ENCODE measurements at places on chromosomes 6 and 20.

DNA sequence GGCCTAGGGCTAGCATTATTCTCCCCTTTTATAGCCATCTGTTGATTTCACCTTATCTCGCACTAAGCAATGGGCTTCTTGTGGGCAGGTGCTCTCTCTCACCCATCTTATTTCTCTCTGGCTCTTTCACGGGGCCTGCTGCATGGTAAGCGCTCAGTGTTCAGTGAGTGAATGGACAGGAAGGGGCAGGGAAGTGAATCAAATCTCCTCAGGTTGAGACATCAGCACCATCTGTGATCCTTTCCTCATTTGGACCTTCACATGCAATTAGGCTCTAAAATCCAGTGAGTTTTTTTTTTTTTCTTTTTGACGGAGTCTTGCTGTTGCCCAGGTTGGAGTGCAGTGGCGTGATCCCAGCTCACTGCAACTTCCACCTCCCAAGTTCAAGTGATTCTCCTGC is 76.5 kb upstream of the EZR start:
- no peak for DNase-seq

DNA sequence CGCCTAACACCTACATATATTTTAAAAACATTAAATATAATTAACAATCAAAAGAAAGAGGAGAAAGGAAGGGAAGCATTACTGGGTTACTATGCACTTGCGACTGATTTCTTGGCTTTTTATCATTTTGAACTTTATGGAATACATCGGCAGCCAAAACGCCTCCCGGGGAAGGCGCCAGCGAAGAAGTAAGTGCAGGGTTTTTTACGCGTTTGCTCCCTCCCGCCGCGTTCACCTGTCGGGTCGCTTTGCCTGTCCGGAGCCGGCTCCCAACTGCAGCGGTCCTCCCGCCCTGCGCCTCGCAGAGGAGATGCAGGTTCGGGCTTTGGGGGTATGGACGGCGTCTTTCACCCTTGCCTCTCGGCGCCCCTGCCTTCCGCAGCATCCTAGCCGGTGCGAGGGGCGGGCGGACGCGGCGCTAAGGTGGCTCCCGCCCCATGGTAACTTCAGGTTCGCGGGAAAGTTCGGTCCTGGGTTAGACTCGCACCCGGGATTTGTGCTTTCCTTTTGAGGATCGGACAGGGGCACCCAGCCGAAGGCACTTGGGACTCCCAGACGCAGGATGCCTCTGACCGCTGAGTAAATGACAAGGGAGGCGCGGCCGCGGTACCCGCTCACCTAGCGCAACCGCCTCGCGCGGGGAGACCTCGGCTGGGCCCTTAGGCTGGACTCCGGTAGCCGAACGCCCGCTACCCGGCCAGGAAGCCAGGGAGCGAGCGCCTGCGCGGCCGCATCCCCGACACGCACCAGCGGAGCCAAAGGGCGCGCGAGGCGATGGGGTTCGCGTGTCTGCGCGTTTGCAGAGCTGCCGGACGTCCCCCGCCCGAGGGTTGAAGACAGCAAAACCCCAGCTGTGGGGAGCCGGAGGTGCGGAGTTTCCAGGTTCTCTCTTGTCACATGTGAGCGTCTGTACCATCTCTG is 891 bp downstream of the RSPO3 start:
- peak; percentile 45 for DNase-seq

GRCh38 chr6:142960098-142960497 is 15.1 kb upstream of the HIVEP2 start:
- no peak for DNase-seq

GRCh38 chr20:6665161-6665560 is 102.3 kb upstream of the BMP2 start:
- DNase-seq, result no peak

DNA sequence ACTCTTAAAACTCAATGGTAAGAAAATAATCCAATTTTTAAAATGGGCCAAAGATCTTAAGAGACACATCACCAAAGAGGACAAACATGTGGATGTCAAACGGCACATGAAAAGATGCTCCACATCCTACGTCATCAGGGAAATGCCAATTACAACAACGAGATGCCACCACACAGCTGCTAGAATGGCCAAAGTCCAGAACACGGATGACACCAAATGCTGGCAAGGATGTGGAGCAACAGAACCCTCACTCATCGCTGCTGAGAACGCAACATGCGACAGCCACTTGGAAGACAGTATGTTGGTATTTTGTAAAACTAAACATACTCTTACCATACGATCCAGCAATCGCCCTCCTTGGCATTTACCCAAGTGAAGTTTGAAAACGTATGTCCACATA is 132.8 kb upstream of the CDH4 start:
- DNase-seq, result no peak

DNA sequence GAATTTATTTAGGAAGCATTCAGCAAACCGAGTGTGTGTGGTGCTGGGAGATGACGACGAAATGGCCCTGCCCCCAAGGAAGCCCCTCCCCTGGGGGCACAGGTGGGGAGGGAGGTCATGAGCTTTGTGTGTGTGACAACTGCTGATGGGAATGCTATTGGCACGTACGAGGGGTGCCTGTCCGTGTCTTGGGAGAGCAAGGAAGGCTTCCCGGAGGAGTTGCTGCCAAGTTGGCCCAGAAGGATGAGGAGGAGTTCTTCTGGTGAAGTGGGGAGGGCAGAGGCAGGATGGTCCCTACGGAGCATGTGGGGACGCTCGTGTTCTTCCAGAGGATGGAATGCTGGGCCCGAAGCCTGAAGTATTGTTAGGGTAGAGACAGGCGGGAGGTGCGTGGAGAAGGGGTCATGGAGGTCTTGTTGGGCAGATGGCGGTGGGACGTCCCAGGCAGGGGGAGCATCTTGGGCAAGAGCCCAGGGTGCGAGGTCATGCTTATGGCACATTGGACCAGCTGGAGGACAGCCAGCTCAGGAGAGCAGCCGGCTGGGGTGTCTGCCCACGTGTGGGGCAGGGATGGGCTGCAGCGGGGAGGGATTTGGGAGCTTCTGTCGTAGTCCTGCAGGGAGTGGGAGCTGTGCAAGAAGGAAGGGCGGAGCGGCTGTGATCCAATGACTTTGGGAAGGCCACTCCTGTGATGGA is 46.1 kb downstream of the SYNJ2 start:
- DNase-seq, result no peak

GRCh38 chr6:28910901-28911690 is 12.7 kb downstream of the TRIM27 start:
- DNase-seq, result no peak

DNA sequence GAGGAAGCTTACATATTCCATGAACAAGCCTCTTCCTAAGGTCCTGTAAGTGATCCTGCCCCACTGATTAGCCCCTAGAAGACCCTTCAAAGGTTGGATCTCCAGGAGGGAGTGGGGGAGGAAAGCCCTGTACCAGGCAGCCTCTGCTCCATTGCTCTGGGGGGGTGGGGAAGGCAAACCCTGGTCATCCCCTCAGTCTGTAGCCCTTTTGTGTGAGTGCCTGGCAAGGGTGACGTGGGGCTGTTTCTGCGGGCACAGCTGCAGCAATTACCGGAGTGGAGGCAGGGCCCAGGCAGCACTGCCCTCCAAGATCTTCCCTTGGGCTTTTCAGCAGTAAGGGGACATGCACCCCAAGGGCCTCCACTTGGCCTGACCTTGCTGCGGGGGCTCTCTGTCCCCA is at the start of gene MOG:
Gene MOG, plus strand, starts transcription at position 295 of the 400 bp plus-strand sequence. CDS start 118 bp downstream, outside the sequence.
- no peak for DNase-seq

DNA sequence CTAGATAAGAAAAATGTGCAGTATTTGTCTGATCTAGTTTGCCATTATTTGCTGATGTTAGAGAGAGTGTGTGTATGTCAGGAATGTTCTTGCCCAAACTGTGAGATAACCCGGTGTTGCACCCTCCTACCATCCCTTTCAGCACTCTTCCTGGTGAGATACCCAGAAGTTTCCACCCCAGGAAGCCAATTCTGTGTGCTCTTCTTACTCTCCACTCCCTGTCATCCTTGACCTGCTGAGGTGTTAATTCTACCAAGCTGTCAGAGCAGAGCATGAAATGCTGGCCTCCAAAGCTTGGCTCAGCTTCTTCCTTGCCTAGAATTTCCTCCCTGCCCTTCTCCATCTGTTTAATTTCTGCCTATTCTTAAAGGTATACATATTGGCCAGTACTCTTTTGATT is 237.3 kb upstream of the CNR1 start:
- DNase-seq, result no peak
